Activated CD4-positive, alpha-beta T cell treated with anti-CD3 and anti-CD28 coated beads, Interleukin-2, amount 50 U/mL, for 24 hours (primary cell): ENCODE measurements at places on chromosomes 6 and 20.

DNA sequence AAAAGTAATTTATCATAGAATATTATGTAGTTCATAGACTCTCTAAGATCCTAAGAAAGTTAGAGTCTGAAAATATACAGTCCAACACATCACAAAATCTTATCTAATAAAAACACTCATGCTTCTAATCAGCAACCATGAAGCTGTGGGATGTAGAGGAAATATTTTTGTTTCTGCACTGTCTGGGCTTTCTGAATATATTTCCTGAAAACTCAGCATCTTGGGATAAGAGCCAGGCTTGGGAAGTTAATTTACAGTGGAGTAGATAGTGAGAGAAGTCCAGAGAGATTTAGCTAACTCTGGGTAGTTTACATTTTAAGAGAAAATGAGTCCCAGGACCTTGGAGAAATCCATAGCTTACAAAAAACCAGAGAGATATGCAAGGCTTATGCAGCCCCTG lies 150.4 kb upstream of the BMP5 start:
- DNase-seq: no peak

GRCh38 chr20:17701826-17702225 lies 2.1 kb downstream of the BANF2 start:
- DNase-seq: no peak

- no peak for DNase-seq
Observed at GRCh38 chr20:51752343-51752951, 15.7 kb downstream of the ATP9A start.

GRCh38 chr6:153852481-153852880 lies 186.6 kb upstream of the OPRM1 start:
- DNase-seq: no peak

DNA sequence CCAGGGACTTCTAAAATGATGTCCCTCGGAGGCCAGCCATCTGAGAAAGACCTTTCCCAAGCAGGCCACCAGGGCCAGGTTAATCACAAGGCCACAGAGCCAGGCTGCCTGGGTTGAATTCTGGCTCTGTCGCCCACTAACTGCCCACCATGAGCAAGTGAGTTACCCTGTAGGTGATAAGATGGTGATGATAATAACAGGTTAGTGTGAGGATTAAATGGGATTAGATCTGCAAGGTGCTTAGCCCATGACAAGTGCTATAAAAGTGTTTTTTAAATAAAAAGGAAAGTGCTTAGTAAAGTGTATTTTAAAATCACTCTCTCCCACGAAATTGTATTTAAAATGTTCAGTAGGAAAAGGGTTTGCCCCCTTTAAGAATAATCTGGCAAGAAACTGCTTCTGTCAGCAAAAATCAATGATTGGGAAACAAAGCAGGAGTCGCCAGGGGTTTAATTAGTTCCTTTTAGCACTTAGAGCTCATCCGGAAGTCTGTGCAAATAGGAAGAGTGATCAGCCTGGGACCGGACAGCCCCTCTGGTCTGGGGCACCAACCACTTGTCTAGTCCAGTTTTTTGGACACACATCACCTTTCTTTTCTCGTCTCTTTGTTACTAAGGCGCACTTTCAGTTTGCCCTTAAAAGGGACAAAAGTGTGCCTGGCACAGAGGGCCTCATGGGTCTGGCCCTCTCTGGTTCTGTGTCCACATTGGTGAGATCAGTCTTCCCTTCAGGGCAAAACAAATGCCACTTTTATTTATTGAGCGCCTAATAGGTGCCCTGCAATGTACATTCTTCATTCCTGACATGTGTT lies 150.4 kb downstream of the GRM4 start:
- no peak for DNase-seq

GRCh38 chr6:13026557-13026956 lies 301.8 kb downstream of the TBC1D7 start:
- no peak for DNase-seq

DNA sequence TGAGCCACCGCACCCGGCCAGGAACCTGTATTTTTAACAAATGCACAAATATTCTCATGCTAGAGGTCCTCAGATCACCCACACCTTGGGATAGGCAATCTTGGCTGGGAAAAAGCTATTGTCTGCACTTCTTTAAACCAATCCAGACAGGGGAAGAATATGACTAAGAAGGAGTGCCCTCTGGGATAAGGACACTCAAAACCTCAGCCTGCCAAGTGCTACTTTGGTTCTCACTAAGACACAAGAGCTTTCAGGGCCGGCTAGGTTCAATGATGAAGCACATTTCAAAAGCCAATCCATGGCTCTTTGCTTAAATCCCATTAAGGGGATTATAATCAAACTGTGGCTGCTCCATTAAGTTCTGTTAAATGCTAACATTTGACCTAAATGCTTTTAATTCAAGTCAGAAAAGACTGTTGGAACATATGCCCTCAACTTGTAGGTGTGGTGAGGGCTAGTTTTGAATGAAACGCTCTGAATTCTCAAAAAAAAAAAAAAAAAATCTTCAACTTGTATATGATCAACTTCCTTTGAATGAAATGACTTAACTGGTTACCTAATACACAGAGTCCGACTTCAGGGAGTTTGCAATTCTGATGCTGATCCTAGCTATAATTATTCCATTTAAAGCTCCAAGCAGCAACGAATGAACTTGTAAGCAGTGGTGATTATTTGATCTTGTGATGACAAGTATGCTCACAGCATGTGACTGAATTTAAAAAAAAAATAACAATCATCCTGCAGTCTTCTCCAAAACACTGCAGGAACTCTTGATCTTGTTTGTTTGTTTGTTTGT lies 56.6 kb downstream of the SLC23A2 start:
- no peak for DNase-seq

DNA sequence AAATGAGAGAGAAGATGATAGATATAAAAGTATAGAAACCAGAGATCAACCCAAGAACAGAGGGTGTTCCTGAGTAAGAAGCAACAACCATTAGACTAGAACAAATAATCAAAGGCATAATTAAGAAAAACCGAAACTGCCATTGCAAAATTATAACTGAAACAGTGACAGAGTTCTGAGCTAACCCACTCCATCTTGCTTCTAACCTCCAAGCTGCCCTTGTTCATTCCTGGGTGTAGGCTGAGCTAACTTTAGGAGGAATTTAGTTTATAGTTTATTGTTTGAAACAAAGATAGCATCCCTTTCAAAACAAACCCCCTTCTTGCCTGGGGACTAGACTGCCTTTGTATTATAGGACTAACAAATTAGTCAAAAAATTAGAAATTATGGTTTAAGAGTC lies 56.1 kb upstream of the PRND start:
- DNase-seq: no peak
